ENCODE measurements at places on chromosomes 6 and 20.

DNA sequence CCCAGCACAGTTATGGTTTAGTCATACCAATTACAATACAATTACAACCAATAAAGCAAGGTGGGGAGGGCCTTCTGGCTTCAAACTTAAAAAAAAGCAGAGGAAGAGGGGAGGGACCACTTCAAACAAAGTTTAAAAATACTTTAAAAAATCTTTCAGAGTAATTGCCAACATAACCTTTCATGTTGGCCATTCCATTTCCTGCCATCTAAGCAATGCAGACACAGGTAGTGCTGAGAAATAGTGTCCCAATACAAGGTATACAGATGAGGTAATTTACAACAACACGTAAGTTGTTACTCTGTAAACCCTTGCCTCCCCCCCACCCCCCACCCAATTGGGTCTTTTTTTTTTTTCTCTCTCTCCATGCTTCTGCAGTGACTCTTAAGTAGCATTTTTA is 18.8 kb upstream of the TBC1D20 start:
- no peak for DNase-seq

GRCh38 chr6:148720897-148721296 is 25.9 kb upstream of the UST start:
- no peak for DNase-seq

GRCh38 chr6:128389820-128390534 is 130.4 kb downstream of the PTPRK start:
- DNase-seq, result no peak

DNA sequence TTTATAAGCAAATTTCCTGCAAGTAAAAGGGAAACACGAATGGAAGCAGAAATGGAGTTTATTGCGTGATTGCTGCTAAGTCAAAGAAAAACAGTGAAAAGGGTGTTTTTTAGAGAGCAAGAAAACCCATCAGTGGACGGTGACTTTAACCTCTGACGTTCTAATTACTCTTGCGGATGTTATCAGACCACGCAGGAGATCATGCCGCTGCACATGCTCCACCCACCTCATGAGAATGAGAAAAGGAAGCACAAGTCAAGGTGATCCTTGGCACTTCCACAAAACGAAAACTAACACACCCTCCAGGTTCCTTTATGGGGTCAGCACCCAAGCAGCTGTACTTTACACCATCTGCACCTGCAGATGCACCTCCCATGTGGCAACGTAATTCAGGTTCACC is 45.0 kb downstream of the LYRM4 start:
- DNase-seq, result no peak

GRCh38 chr20:18087054-18087453 is 29.3 kb upstream of the OVOL2 start:
- no peak for DNase-seq

DNA sequence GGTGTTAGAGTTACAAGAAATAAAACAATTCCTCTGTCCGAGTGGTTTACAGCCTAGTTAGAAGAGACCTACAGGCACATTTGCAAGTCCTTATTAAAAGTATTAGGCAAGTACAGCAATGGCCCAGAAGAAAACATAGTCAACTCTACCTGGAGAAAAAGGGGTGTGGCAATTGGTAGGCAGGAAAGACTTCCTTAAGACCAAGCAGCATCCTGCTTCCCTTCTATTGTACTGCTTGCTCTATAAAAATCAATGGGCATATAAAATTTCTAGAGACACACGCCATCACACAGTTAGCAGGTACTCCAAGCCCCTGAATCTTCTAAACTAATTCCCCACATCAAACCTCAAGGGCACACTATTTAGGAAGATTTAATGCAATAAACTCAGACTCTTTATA is 185.6 kb downstream of the ATXN1 start:
- no peak for DNase-seq

DNA sequence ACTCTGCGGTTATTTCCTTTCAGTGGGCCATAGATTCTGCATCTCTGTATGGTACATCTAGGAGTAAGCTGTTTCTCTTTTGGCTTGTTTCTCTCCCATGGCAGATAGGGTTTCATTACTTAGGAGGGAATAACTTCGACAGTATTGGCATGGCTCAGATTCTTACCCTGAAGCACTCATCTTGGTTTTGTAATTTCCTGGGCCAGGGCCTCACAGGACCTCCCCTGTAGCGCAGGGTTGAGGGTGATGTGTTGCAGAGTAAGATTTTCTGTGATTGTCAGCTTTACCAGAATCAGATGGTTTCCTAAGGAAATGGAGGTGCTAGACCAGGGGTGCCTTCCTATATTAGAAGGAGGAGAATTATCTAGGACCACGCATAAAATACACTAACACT is 78.3 kb downstream of the STXBP5 start:
- DNase-seq, result no peak

DNA sequence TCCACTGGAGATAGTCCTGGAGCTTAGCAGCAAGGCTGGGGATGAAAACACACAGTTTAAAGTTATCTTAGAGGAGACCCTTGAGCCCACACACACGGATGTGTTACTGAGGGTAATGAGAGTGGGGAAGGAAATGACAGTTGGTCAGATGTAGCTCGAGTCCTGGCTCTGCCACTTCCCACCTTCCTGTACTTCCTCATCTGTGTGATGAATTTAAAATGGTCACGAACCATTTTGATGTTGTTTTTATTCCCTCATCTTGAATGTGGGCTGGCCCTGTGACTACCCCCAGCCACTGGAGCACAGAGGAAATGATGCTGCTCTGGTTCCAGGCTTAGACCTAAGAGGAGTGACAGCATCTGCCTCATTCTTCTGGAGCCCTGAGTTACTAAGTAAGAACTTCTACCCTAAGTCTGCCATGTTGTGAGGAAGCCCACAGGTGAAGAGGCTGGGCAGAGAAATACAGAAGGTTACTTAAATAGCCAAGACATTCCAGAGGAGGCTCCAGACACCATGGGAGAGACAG is 141.2 kb downstream of the NRN1 start:
- DNase-seq, result no peak

DNA sequence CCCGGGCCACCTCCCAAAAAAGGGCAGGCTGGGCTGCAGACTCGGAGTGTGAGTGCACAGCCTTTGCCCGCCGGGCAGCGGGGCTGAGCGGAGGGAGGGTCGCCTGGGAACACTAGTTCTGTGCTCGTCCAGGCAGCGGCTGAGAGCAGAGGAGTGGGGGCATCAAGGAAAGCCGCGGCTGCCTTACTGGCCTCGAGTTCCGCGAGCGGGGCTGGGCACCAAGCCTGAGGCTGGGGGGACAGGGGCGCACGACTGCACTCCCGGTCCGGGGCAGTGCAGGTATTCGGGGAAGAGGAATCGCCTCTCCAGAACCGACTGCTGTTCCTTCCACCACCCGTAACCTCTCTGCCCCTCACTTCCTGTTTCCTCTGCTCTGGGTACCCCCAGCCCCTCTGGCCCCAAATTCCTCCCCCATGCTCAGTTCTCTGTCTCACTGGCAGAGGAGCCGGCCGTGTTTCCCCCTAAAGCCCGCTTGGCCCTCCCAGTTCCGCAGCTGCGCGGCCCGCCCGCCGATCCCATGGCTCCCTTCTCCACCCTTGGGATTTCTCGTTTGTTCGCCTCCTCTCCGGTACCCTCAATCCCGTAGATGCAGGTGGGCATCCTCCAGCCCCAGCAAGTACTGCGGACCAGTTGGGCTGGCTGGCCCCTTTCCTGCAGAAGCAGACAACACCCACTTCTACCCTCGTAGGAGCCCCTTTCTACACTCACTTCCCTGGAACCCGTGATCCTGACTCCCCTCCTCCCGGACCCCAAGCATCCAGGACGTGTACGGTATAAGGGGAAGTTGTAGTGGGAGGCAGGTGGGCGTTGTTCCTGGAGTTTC is 5.1 kb downstream of the RING1 start:
- peak; percentile 64 for DNase-seq

GRCh38 chr6:13674533-13675190 is 37.0 kb downstream of the RANBP9 start:
- no peak for DNase-seq

- no peak for DNase-seq
Observed at GRCh38 chr20:41978875-41979274, 360.7 kb upstream of the CHD6 start.

GRCh38 chr20:51735728-51736600 is 32.2 kb downstream of the ATP9A start:
- no peak for DNase-seq

All from left hindlimb (tissue), 1 donor.